IPS DF 19.7 (cell line): ENCODE measurements at places on chromosomes 12 and 14.

- no peak for DNase-seq
Measured at GRCh38 chr12:25755136-25755970, 202.3 kb upstream of the LMNTD1 start.

GRCh38 chr14:75757644-75758402, 96.8 kb downstream of the TTLL5 start:
- no peak for DNase-seq

DNA sequence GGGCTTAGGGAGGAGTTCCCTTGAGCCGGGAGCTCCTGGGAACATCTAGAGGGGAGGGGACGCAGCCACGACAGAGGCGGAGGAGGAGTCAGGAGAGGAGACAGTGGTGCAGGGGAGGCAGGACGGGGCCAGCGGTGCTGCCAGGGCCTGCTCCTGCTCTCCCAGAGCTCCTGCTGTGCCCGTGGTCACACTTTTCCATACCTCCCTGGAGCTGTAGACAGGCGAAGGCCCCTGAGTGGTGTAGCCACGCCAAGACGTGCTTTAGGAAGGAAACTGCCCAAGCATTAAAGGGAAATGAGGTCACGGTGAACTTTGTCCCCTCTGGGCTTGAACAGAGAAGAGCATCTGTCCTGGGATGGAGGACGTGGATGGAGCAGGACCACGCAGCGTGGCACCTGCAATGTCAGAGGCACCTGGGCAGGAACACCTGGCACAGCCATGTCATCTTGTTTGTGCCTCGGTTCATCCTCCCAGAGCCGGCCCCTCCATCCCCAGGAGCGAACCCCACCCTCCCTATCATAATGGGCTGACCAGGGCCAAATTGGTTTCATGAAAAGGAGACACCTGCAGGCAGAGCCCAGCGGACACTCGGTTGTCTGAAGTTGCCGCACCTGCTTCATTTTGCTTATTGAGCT, 239.5 kb upstream of the SFSWAP start:
- DNase-seq: no peak

GRCh38 chr14:45084946-45085346, 1.0 kb downstream of the PRPF39 start:
- no peak for DNase-seq

- DNase-seq: no peak
Measured at GRCh38 chr14:100422556-100423316, 99.6 kb downstream of the SLC25A47 start.

GRCh38 chr12:57604454-57604991, at the start of gene DTX3:
DTX3 (plus strand) TSS chr12:57604824; CDS start chr12:57606518, 1,694 bp downstream.
- DNase-seq: no peak

DNA sequence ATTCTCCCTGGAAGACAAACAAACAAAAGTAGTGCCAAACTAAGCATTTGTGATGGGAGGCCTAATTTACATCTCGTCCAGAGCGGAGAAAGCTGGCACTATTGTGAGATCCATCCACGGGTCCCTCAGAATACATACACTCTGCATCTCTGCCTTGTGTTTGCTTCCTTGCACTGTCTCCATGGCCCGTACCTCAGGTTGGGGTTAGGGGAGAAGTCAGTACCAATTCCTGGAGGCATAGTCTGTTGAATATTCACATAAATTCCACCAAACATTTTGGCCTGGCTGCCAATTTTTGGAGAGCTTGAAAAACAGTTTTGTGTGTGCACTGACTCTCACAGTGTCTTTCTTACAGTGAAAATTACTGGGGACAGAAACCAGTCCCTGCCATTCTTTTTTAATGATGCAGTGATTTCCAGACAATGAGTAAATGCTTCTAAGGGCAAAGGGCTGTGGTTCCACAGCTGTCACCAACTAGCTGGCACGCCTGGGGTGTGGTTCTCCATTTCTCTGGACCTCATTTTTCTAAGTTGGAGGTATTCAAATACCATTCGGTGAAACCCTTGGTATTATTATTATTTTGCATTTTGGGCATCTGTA, 119.7 kb upstream of the HIF1A start:
- no peak for DNase-seq

DNA sequence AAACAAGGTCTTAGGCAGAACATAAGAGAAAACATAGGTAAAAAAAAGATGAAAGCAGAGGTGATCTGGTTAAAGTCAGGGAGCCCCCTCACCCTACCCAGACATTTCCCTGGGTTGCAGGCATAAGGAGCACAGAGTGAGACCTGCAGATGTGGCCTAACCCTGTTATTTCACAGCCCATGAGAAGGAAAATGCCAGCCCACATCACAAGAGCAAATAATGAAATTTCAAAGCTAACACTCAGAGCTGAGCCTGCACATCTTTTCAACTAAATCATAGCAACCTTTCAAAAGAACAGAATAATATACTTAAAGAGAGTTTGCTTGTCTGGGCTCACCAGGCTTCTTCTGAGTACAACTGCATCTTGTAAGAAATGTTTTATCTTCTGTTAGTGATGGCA, 295.4 kb downstream of the RPAP3 start:
- DNase-seq: no peak
